Hindlimb muscle (tissue), 1 donor: ENCODE measurements at places on chromosomes 5 and 9.

GRCh38 chr9:91835216-91835615 lies 114.8 kb downstream of the ROR2 start:
- no peak for DNase-seq

DNA sequence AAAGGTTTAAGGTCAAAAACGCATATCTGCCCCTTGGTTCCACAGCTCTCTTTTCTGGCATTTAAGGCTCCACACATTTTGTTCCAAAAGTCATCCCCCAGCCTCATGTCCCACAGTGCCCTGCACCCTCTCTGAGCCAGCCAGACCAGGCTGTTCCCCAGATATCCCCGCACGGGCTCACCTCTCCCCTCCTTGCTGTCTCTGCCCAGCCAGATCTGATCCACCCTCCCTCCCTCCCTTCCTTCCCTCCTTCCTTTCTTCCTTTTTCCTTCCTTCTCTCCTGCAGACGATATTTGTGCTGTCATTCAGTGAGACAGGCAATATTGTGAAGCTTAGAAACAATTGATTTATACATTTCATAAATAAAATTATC lies 37.0 kb downstream of the DUSP1 start:
- no peak for DNase-seq

GRCh38 chr9:37575921-37576721 lies at the start of gene FBXO10:
TSS of gene FBXO10 (minus strand) at chr9:37576380. CDS start at chr9:37541768, 34,612 bp downstream.
- peak; percentile 86 for DNase-seq

DNA sequence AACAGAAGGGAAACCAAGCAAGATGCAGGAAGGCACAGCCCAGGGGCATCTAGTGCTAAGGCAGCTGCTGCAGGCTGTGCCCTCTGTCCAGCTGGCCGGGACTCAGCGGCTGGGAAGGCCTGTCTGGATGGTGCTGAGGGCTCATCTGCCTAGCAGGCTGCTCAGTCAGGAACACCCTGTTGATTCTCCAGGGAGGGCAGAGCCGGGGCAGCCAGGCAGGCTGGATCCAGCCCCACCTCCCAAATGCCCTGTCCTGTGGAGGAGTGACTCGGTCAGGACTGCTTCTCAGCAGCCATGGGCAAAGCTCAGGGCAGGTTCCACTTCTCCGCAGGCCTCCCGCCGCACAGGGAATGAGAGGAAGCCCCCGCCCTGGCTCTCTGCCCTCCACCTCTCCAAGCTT lies 7.8 kb upstream of the LCN9 start:
- DNase-seq = no peak

- no peak for DNase-seq
These were observed 16.0 kb upstream of the ACOT12 start for GRCh38 chr5:81409896-81410295.

GRCh38 chr5:116032094-116032517 lies at the start of gene ARL14EPL:
TSS of gene ARL14EPL (plus strand) at chr5:116032472. CDS start at chr5:116051466, 18,994 bp downstream.
- peak; percentile 40 for DNase-seq

- no peak for DNase-seq
These were observed 6.1 kb downstream of the ANXA2R start for GRCh38 chr5:43033841-43034590.

- no peak for DNase-seq
These were observed 560.5 kb upstream of the MEF2C start for GRCh38 chr5:89443508-89443907.
